ENCODE measurements at places on chromosomes 5 and 9. TPM values are rescaled to one million over a fixed set of nuclear protein-coding genes. Genes with fewer than 3 reads are reported as not detected.

The TRIO gene
- total RNA-seq: 374 TPM

The WHRN gene
- 4.0 TPM for total RNA-seq

The GALNT10 gene
- 42.9 TPM for total RNA-seq

DNA sequence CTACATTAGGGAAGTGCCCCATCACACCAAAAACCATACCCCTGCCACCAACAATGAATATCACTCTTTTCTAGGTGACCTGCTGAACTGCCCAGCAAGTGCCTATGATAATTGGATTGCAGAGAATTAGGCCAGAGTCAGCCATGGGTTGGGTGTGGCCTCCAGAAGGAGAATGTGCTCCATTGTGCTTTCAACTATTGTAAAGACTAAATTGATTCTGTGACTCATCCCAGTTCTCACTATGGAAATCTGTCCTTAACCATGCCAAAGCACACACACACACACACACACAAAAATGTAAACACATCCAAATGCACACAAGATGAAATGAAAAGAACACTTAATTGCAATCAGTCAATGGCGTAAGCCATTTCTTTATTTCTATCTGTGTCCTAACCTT lies 25.7 kb downstream of the DRD1 start:
- no peak for DNase-seq
- H3K4me1 ChIP-seq: no peaks in the 10 kb centered on the region
- H3K36me3 ChIP-seq: no peaks in the 10 kb centered on the region
- no peaks in the 10 kb centered on the region for H3K27me3 ChIP-seq
- no peak overlapping the region for H3K27ac ChIP-seq

DNA sequence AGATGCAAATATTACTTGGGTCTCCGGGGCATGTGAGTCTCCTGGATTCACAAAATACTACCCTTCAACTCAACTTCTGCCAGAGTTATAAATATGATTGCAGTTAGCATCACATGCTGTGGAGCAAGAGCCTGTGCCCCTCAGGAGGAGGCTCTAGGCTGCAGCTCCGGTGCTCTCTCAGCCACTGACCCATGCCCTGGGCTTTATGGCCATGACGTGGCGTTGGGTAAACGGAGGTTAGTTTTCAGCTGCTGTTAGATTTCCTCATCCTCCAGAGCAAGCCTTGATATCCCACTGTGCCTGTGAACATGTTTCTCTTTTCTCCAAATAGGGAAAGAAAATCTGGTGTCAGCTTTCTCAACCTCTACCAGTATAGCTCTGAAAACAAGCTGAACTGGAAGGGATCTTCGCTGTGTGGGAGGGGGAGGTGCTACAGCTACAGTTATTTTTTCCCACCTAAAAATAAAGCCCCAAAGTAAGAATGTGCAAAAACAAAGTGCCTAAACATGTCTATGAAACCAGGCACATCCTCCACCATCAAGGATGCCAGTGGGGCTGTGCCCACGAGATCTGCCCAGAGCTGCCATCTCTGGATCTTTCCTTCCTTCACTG lies 124.4 kb upstream of the GPR151 start:
- H3K27ac ChIP-seq: no peak overlapping the region
- peaks cover 7% of the 10 kb centered on the region for H3K4me1 ChIP-seq
- H3K36me3 ChIP-seq: no peaks in the 10 kb centered on the region

DNA sequence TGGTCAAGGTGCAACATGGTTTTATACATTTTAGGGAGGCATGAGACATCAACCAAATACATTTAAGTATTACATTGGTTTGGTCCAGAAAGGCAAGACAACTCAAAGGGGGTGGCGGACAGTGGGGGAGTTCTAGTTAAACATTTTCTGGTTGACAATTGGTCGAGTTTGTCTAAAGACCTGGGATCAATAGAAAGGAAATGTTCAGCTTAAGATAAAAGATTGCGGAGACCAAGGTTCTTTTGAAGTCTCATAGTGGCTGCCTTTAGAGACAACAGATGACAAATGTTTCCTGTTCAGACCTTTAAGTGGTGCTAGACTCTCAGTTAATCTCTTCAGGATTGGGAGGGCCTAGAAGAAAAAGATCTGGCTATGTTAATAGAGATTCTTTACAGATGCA lies 47.7 kb upstream of the TTC39B start:
- H3K4me1 ChIP-seq: no peaks in the 10 kb centered on the region
- no peak overlapping the region for H3K4me3 ChIP-seq
- no peak for DNase-seq
- no peaks in the 10 kb centered on the region for H3K36me3 ChIP-seq

GRCh38 chr5:38719916-38720315 lies 125.9 kb upstream of the OSMR start:
- H3K4me3 ChIP-seq: no peak overlapping the region
- no peaks in the 10 kb centered on the region for H3K4me1 ChIP-seq
- H3K36me3 ChIP-seq: peaks cover 2% of the 10 kb centered on the region
- no peak for DNase-seq
- H3K27ac ChIP-seq: no peak overlapping the region
- H3K27me3 ChIP-seq: no peaks in the 10 kb centered on the region

- no peak overlapping the region for H3K4me3 ChIP-seq
- no peaks in the 10 kb centered on the region for H3K27me3 ChIP-seq
- no peaks in the 10 kb centered on the region for H3K36me3 ChIP-seq
- no peaks in the 10 kb centered on the region for H3K4me1 ChIP-seq
- no peak for DNase-seq
Observed at GRCh38 chr5:168600409-168600808, 21.2 kb upstream of the PANK3 start.

- H3K36me3 ChIP-seq: no peaks in the 10 kb centered on the region
- peak overlapping the region; percentile 3 for H3K4me3 ChIP-seq
- no peak overlapping the region for H3K27ac ChIP-seq
- peaks cover 5% of the 10 kb centered on the region for H3K4me1 ChIP-seq
- H3K27me3 ChIP-seq: no peaks in the 10 kb centered on the region
Observed at GRCh38 chr5:154758493-154758892, 3.3 kb downstream of the LARP1 start.

DNA sequence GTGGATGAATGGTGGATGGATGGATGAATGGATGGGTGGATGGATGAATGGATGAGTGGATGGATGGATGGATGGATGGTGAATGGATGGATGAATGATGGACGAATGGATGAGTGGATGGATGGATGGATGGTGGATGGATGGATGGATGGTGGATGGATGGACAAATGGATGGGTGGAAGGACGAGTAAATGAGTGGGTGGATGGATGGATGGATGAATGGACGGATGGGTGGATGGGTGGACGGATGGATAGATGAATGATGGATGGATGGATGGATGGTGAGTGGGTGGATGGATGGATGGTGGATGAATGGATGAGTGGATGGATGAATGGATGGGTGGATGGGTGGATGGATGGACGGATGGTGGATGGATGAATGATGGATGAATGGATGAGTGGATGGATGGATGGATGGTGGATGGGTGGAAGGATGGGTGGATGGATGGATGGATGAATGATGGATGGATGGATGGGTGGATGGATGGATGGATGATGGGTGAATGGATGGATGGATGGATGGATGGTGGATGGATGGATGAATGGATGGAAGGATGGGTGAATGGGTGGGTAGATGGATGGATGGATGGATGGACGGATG lies 58.6 kb downstream of the VAV2 start:
- H3K36me3 ChIP-seq: no peaks in the 10 kb centered on the region
- H3K4me1 ChIP-seq: no peaks in the 10 kb centered on the region
- no peak overlapping the region for H3K4me3 ChIP-seq
- no peak for DNase-seq

GRCh38 chr5:96984506-96985192 lies 48.8 kb downstream of the LNPEP start:
- no peaks in the 10 kb centered on the region for H3K4me1 ChIP-seq
- no peak for DNase-seq
- no peaks in the 10 kb centered on the region for H3K27me3 ChIP-seq
- H3K36me3 ChIP-seq: peaks cover under 1% of the 10 kb centered on the region

DNA sequence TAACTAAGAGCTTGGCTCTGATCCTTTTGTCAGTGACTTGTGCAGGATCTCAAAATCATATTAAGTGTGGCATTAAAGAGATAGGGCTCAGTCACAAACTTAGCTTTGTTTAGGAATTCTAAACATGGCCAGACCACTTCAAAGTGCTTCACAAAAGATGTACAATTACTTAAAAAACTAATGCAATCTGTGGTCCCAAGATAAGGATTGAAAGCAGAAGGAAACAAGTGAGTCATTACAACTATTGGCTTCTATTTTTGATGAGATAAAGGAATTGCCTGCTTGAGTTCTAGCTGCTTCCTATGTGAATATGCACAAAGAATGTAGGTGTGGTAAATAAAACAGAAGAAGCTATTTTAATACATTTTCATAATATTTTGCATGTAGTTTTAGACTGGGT lies 44.9 kb upstream of the SLC12A2 start:
- no peak for DNase-seq
- H3K36me3 ChIP-seq: no peaks in the 10 kb centered on the region
- H3K4me3 ChIP-seq: no peak overlapping the region
- no peaks in the 10 kb centered on the region for H3K27me3 ChIP-seq
- H3K4me1 ChIP-seq: no peaks in the 10 kb centered on the region

GRCh38 chr9:94593459-94594345 lies at the start of gene FBP2:
TSS of gene FBP2 (minus strand) at chr9:94593824. CDS start at chr9:94593726, 98 bp downstream.
- no peaks in the 10 kb centered on the region for H3K36me3 ChIP-seq
- no peaks in the 10 kb centered on the region for H3K4me1 ChIP-seq
- no peaks in the 10 kb centered on the region for H3K27me3 ChIP-seq
- H3K4me3 ChIP-seq: no peak within 1 kb of the TSS
